ENCODE measurements at places on chromosomes 4 and X.

DNA sequence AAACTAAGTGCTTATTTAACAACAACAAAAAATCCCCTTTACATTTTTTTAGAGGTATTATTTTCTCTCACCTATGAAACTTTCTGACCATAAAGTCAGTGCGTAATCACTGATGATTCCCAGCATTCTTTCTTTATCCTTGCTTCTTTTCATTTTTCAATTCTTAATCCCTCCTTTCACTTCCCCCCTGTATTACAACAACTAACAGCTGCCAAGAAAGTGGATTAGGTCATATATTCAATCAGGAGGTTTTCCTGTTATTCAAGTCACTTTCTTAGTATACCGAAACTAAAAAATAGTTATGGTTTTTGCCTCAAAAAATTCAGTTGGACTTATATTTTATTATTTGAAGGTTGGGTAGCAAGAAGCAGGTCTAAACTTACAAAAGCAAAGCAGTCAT, 2.1 kb upstream of the STAP1 start:
- DNase-seq, result no peak

- DNase-seq, result no peak
Observed at GRCh38 chrX:19515615-19516105, 352 bp upstream of the MAP3K15 start.

DNA sequence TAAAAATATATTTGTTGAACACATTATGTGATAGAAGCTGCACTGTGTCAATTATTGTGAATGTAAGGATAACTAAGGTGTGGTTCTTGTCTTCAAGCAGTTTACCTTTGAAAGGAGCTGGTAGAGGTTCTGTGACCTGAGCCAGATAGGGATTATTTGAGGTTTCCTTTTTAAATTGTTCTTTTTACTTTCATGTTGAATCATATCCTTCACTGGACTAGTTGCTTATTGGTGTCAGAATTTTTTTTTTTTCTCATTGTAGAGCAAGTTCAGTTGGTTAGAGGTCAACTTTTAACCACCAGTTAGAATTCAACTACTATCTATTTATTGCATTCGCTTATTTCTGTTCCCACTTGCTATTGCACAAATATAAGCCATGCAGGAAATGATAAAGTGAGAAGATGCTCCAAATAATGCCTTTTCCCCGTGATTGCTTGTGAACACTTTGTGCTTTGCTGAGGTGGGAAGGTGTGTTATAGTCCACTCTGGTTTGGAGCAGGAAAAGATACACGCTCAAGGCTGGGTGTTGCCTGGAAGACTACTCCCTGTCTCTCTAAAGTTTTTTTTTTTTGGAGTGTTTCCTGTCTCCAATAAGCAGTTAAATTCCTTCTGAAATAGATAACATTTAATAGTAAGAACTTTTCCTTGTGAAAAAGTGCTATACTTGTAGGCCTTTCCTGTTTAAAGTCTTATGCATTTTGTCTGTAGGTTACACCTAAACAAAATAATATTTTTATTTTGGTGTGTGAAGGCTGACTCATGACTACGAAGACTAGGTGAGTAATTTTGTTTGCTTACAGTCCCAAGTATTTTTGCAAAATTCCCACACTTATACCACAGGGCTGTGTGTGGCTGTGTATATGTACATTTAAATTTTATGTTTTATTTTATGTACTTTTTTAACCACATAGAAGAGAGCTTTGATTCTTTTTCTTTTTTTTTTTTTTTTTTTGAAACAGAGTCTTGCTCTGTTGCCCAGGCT, 83.8 kb upstream of the LCORL start:
- DNase-seq, result no peak

GRCh38 chr4:150447356-150447755, 134.6 kb upstream of the MAB21L2 start:
- no peak for DNase-seq

DNA sequence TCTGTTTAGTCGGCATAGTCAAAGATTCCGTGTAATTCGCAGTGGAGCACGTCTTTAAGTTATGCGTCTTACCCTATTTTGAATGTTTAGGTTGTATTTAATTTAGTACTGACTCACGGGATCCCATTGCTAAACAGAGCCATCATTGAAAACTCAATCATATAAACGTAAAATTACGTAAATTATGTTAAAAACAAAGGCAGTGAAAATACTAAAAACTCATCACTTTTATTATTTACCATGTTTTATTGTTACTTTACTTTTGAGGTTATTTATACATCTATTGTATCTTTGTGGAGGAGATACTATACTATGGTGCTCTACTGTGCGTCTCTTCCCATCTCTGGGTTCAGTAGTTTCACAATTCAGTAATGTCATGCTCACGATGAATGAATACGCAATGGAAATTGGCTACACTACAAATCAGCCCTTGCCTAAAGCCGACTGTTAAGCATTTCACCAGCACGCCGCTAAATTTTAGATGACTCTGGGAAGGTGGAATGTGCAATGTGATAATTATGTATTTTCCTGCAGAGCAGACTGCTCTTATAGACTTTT, 944 bp downstream of the FUNDC2 start:
- peak; percentile 65 for DNase-seq

DNA sequence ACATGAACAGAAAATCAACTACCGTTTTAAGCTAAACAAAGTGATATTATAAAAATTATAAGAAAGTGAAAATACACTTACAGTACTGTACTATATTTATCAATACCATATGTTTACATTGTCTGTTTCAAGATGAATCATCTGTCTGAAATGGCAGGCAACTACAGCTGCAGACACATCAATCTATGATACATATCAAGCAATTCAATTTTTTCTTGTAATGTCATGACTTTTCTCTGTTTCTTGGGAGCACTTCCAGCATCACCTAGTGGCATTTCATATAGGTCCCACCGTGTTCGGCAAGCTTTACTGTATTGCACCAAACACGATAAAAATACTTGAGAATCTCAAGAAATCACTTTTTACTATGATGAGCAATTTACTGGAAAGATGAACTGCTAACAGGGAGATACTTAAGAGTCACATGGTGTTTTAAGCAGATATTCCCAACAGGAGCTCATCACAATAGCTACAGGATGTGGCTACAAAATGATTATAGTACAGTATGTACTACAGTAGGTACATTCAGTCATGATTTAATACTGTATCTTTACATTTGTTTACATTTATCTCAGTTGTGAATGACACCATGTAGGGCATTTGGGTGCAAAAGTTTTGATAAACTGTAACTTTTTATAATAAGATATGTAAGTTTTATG, 207.4 kb downstream of the ADAM29 start:
- DNase-seq, result no peak

DNA sequence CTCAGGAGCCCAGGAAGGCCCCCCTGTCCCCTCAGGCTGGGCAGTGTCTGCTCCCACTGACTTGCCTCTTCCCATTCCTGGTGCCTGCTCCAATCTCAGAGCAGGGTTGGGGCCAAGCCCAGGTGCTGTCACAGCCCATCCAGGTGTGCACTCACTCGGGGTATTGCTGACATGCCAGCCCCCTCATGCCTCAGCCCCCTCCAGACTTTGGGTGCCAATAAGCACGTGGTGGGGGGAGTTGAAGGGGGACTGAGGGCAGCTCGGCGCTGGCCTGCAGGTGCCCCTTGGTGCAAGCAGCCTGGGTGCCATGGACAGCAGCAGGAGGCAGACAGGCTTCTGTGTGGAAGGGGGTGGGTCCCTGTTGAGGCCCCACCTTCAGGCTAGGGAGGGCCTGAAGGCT, 28.4 kb downstream of the NAA11 start:
- no peak for DNase-seq

DNA sequence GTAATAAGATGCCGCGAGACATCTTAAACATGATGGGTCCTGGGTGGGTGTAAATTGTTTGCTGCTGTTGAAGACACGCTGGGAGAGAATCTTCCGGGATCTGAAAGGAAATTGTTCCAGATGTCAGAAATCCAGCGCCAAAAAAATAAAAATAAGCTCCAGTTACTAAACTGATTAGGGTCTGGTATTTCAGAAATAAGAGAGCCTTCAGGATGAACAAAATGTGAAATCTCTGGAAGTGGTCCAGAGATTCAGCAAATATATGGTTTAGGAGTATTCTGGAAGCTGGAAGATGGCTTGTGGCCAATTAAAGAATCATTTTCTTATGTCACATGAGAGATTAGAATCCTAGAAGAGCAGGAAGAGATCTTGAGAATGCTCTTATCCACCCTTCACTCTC, 75.8 kb upstream of the NHS start:
- no peak for DNase-seq

DNA sequence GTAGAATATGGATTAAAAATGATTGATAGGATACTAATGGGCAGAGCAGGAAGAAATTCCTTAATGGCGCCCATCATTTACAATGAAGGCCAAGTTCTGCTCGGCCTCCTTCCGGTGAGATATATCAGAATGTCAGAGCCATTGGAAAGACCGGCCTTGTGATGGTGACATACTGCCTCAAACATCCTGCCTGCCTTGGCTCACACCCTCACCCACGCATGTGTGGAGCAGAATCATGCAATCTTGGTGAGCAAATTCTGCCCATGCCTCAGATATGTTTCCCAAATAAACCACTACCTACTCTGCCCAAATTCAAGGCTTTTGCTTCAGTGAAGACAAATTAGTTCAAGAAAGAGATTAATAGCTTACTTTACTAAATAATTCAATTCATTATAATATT, 163.3 kb downstream of the MID1 start:
- DNase-seq, result no peak

DNA sequence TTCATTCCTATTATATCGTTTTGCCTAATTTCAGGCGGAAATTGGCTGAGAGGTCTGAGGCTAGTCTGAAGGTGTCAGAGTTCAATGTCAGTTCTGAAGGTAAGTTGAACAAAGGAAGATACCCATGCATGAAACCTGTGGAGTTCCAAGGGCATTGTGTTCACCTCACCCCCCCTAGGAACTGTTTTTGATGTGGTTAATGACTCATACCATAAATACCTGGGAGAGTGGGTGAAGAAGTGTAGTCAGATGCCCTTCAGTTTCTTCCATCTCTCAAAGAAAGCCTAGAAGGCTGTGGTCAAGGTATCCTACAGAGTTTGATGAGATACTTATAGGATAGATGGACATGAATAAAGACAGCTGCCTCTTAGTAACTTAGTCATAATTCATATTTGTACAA, 2.7 kb downstream of the UTP14A start:
- DNase-seq, result no peak

DNA sequence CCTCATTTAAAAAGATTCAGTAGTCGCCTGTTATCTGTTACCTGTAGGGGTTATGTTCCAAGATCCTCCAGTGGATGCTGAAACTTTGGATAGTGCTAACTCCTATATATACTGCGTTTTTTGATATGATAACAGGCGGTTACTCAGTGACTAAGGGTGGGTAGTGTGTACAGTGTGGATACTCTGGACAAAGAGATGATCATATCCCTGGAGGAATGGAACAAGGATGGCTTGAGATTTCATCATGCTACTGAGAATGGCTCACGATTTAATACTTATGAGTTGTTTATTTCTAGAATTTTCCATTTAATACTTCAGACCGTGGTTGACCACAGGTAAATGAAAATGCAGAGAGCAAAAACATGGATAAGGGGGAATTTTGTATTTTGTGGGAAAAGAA, 21.5 kb downstream of the FAM47E start:
- DNase-seq, result no peak

DNA sequence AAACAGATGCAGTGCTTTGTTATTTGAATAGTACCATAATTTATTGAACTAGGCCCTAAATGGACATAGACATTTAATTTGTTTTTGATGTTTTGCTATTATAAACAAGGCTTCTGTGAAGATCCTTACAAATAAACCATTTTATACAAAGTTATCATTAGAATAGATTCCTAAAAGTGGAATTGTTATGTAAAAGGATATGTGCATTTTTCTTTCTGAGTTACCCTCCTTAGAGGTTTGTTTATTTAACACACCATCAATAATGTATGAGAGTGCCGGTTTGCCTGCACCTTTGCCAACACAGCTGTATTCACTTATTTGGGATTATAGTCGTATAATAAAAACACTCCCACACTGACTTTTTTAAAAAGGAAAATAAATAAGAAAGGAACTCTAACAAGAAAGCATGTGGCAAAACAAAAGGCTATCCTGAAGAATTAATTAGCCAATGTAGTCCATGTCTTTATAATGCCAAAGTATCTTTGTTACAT, 84.8 kb downstream of the PAK3 start:
- no peak for DNase-seq

- DNase-seq, result no peak
Observed at GRCh38 chrX:28058901-28059300, 77.7 kb upstream of the DCAF8L1 start.
